ENCODE measurements at places on chromosomes 16 and 17. TPM values are rescaled to one million over a fixed set of nuclear protein-coding genes. Genes with fewer than 3 reads are reported as not detected.

DNA sequence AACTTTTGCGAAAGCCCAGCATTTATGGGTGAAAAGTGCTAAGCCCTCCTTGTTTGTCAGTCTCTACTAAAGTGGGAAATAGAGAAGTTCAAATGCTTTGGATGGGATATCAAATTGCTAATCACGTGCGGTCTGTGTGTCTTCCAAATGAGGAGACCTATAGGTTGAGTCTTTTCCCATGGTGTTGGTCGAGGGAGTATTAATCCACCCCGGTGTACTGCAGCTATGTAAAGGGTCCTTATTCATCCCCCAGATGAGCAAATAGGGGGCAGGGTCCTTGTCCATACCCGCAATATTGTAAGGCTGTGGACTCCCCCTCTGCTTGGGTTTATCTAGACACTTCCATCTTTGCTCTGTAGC lies 14.6 kb downstream of the KIAA0513 start:
- no peak for DNase-seq

DNA sequence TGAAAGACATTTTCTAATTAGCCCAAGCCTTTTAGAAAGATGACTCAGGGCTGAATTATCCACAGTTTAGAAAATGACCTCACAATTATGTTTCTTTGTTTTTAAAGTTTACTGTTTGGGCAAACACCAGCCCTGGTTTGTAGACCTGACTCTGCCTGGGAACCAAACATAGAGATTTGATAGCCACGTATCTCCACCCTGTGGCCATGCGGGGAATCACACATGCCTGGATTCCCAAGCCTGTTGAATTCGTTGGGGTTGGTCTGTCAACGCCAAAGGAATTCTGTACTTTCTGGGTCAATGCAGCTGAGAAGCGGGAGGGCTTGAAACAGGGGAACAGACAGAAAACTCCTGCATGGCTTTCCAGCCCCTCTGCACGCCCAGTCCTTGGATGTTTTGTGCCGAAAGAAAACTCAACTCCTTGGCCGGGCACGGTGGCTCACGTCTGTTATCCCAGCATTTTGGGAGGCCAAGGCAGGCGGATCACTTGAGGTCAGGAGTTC lies 26.9 kb downstream of the CD300A start:
- peak; percentile 70 for DNase-seq

- DNase-seq, result peak; percentile 35
Measured at GRCh38 chr17:62737513-62737912, 70.6 kb downstream of the MARCHF10 start.

GRCh38 chr17:70869402-70870085 lies 700.2 kb downstream of the KCNJ2 start:
- DNase-seq, result no peak

DNA sequence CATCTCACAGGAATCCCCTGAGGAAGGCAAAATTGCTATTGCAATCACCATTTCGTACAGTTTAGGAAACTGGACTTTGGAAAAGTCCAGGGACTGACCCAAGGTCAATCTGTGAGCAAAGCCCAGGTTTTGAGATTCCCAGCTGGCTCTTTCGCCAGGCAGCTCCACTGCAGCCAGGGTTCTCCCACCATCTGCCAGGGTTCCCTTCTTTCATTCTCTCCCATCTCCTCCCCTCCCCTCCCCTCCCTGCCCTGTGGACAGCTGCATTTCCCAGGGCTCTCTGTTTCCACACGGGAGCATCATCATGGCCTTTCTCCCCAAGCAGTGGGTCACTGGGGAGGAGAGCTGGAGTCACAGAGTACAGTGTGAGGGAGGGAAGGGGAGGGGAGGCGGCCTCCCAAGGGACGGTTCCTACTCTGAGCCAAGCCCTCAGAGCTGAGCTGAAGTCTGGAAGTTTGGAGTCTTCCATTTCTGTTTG lies 11.9 kb upstream of the GSDMA start:
- no peak for DNase-seq

- DNase-seq, result no peak
Measured at GRCh38 chr16:51433599-51433998, 282.5 kb upstream of the SALL1 start.

GRCh38 chr17:81962499-81963441 lies 1.8 kb upstream of the NOTUM start:
- no peak for DNase-seq

DNA sequence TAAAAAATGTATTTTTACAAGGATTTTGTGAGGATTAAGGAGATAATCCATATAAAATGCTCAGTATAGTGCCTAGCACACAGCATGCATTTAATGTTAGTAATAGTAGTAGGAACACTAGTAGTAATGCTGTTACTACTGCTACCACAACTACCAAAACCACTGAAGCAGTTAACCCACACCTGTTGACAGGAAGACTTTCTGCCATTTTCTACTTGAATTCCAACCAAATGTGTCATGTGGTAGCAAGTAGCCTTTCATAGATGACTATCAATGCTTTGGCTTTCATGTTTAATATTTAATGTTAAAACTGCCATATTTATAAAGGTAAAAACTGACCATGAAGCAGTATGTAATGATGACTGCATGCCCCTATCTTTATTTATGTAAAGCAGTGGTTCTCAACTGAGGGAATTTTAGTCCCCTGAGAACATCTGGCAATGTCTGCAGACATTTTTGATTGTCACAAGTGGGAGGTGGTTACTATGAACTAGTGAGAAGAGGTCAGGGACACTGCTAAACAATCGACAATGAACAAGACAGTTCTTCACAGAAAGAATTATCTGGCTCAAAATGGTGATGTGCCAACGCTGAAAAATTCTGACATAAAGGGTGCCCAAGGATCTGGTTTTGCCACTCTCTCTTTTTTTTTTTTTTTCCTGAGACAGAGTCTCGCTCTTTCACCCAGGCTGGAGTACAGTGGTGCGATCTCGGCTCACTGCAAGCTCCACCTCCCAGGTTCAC lies 89.4 kb downstream of the ITFG1 start:
- no peak for DNase-seq

DNA sequence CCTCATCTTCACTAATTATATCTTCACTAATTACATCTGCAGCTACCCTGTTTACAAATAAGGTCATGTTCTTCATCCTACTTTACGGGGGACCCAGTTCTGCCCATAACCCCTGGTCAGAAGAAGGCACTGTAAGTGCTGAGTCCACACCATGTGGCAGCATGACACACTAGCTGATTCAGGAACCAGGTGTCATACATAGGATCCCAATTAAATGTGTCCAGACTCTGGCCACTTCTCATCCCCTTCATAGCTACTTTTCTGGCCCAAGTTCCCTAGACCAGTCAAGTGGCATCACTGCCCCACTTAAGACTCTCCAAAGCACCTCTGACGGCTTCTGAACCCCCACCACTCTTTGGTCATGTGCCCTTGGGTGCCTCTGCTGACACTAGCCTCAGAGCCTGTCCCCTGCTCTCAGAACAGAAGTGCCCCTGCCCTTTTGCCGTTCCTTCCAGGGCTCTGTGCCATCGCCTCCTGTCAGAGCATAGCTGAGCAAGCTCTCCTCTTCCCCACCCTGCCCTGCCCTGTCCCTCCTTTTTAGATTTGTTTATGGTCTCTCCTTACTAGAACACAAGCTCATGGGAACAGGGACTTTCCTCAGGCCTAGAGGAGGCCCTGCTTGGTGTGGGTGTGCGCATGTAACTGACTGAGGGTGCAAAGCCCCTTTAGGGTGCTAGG lies 61.1 kb downstream of the B9D1 start:
- no peak for DNase-seq

DNA sequence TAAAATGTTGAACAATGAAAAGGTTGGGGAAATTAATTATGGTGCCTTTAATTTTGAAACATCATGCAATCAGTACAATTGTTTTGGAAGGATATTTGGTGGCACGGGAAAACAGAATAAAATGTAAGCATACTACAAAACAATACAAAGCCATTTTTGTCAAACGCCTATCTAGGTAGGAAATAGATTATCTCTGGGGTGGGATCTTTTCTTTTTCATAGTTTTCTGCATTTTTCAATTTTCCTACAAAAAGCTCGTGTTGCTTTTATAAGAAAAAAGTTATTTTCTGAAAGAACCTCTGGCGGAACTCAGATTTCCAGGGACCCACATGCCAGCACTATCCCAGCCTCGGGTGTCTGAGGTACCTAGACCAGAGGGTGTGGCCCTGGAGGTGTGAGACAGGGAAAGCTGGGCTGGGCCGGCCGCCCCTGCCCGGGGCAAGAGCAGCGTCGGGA lies 961 bp upstream of the MAP3K3 start:
- no peak for DNase-seq

GRCh38 chr17:79843816-79844800 lies 4.9 kb upstream of the CBX4 start:
- peak; percentile 47 for DNase-seq

GRCh38 chr17:50681263-50682200 lies 26.2 kb downstream of the ANKRD40 start:
- DNase-seq, result peak; percentile 67

DNA sequence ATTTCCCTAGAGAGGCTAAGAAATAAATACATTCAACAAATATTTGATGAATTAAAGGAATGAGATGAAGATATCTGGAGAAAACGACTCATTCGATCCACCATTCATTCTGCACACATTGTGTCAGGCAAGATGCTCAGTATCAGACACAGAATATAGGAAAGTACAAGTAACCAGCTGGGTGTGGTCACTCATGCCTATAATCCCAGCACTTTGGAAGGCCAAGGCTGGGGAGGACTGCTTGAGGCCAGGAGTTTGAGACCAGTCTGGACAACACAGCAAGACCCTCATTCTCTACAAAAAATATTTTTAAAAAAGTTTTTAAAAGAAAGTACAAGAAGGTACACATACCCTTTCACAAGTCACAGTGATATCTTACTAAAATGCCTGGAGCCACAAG lies 42.3 kb downstream of the CRLF3 start:
- DNase-seq, result no peak

GRCh38 chr17:80726558-80727408 lies 182.1 kb downstream of the RPTOR start:
- no peak for DNase-seq

GRCh38 chr16:66842765-66843164 lies 1.4 kb upstream of the CA7 start:
- DNase-seq, result peak; percentile 74

GRCh38 chr17:77424585-77425344 lies 284.0 kb downstream of the SEC14L1 start:
- DNase-seq, result peak; percentile 73

GRCh38 chr16:12627394-12627793 lies 176.3 kb downstream of the CPPED1 start:
- no peak for DNase-seq

GRCh38 chr16:81738783-81739496 lies 40.2 kb upstream of the PLCG2 start:
- DNase-seq, result no peak

GRCh38 chr16:77894162-77894561 lies 105.8 kb downstream of the VAT1L start:
- DNase-seq, result no peak

GRCh38 chr17:40363111-40363827 lies 1.3 kb downstream of the GJD3 start:
- DNase-seq, result no peak

DNA sequence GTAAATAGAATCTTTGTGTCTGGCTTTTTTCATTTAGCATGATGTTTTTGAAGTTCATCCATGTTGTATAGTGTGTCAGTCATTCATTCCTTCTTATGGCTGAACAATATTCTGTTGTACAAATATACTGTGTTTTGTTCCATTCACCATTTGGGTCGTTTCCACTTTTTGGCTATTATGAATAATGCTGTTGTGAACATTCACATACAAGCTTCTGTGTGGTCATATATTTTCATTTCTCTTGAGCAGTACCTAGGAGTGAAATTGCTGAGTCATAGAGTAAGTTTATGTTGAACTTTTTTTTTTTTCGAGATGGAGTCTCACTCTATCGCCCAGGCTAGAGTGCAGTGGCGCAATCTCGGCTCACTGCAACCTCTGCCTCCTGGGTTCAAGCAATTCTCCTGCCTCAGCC lies 32.3 kb upstream of the TAOK1 start:
- peak; percentile 37 for DNase-seq

- DNase-seq, result peak; percentile 71
Measured at GRCh38 chr17:30095507-30096244, 20.9 kb upstream of the NSRP1 start.

Gene UNK
- total RNA-seq, result 12.3 TPM

Gene ZNF785
- 16.3 TPM for total RNA-seq

Gene SAMD14
- total RNA-seq, result not detected

Gene TMEM88
- total RNA-seq, result 3.5 TPM

Gene MAF
- 0.47 TPM for total RNA-seq

Gene NPW
- 4.9 TPM for total RNA-seq

Gene MYLK3
- not detected for total RNA-seq

Gene CKLF
- 57.8 TPM for total RNA-seq

Gene SAP30BP
- total RNA-seq, result 123 TPM
